ENCODE measurements at places on chromosomes 3 and 15. TPM values are rescaled to one million over a fixed set of nuclear protein-coding genes. Genes with fewer than 3 reads are reported as not detected.
A peak's percentile ranks its signal among the peaks of the same experiment; 100 is the strongest.

DNA sequence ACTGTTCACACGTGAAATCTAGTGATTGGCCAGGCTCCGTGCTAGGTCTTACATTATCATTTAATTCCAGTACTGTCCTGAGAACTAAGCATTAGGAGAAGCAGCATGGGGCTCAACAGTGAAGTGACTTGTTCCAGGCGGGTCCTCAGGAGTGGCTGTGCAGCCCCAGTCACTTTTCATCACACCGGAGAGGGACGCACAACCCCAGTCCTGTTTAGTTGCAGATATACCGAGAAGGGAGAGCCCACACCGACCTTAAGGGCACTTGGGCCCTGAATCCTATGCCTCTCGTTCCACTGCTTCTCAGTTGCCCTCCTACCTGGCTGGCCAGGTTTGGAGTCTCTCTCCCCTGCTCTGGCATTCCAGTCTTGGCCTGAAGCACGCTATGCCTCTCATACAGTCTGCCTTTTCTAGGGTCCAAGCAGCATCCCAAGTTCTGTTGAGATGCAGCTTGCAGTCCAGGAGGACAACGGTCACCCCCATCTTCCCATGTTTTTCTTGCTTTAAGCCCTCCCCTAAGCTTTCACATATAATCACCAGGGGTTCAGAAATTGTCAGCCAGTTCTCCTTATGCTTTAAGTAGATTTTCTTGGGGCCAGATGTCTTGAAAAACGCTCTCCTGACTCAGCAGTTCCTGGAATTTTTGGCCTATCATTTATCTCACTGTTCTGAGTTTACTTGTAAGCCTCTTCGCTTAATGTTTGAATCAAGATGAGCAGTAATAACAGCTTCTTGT is 10.1 kb downstream of the FAM131A start:
- DNase-seq = peak; percentile 79

GRCh38 chr3:184261270-184261853 is at the start of gene CAMK2N2:
TSS of gene CAMK2N2 (minus strand) at chr3:184261553. CDS start at chr3:184261285, 268 bp downstream.
- no peak for DNase-seq

DNA sequence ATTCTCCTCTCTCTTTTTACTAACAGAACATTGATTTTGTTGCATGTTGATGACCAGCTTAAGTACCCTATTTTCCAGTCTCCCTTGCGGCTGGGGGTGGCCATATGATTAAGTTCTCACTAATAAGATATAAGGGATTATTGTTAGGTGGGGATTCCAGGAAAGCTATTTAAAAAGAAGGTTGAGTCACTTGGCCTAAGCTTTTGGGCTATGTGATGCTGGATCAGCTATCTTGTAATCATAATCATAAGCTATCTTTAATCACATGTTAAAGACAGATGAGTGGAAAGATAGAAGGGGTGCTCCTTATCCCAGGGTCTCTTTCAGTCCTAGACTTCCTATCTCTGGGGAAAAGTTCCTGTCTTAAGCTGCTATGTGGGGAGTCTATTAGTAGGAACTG is 59.9 kb downstream of the CGNL1 start:
- no peak for DNase-seq

- no peak for DNase-seq
These were observed 77.6 kb upstream of the ALDH1L1 start for GRCh38 chr3:126257984-126258383.

DNA sequence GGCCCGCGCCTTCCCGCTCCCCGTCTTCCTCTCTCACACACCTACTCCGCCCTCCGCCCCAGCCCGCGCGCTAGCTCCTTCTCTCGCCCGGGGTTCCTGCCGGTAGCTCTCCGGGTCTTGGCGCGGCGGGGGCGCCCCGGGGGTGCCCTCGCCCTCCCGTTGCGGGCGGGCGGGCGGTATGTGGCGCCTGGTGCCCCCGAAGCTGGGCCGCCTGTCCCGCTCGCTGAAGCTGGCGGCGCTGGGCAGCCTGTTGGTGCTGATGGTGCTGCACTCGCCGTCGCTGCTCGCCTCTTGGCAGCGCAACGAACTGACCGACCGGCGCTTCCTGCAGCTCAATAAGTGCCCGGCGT is 507 bp downstream of the DIPK2A start:
- DNase-seq = no peak

GRCh38 chr3:193782276-193782647 is 189.3 kb downstream of the OPA1 start:
- DNase-seq = no peak

GRCh38 chr3:187265461-187265955 is 26.0 kb downstream of the MASP1 start:
- DNase-seq = peak; percentile 51

DNA sequence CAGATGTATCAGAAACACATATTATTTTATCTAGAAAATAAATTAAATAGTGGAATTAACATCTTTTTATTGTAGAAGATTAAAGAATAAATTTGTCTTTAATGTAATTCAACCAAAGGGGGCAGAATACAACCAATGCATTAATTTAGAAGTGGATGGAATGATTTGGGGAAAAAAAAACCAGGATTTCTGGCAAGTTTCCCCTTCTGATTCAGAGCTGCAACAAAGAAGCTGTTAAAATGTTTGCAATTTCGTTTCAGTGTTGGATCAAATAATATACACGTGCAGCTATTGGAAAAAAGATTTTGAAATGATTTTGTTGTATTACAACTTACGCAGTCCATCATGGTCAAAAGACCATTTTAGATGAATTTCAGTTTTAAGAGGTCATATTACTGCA is 71.6 kb upstream of the ZNF280D start:
- peak; percentile 89 for DNase-seq

DNA sequence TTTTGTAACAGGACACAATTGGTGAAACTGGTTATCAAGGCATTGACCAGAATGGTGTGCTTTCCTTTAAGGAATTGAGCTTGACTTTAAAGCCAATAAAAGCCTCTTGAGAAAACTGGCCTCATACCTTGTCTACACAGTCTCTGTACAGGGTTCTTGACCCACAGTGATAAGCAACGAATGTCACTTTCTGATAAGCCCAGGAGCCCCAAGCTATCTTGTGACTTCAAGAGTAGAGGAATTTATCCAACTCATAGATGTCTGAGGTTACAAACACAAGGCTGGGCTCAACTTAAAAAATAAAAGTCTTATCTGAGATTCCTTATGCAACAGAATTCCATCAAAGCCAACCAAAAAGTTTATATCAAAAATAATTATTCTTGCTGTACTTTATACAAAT is 212.1 kb downstream of the GBE1 start:
- DNase-seq = no peak

- no peak for DNase-seq
These were observed 3.1 kb upstream of the FBXO22 start for GRCh38 chr15:75900577-75900976.

Gene ANKRD63
- 0.22 TPM for total RNA-seq

Gene MNS1
- total RNA-seq = 5.1 TPM

Gene MYZAP
- 2.9 TPM for total RNA-seq

Gene SLCO2A1
- 0.49 TPM for total RNA-seq

Gene CIDEC
- 0.13 TPM for total RNA-seq

All from muscle of leg (tissue), 16 donors.